SK-MEL-5 (cell line): ENCODE measurements at places on chromosomes 6 and 20. TPM values are rescaled to one million over a fixed set of nuclear protein-coding genes. Genes with fewer than 3 reads are reported as not detected.

Gene RHAG
- not detected in 2 replicates for total RNA-seq

Gene PI3
- 0.40 and 0.56 TPM in 2 replicates for total RNA-seq

Gene CTCFL
- 0.42 and 0.51 TPM in 2 replicates for total RNA-seq

Gene LHFPL5
- total RNA-seq: not detected in 2 replicates

Gene TCF15
- not detected in 2 replicates for total RNA-seq

- DNase-seq: no peak
Observed at GRCh38 chr6:36808634-36809033, 30.6 kb downstream of the CPNE5 start.

DNA sequence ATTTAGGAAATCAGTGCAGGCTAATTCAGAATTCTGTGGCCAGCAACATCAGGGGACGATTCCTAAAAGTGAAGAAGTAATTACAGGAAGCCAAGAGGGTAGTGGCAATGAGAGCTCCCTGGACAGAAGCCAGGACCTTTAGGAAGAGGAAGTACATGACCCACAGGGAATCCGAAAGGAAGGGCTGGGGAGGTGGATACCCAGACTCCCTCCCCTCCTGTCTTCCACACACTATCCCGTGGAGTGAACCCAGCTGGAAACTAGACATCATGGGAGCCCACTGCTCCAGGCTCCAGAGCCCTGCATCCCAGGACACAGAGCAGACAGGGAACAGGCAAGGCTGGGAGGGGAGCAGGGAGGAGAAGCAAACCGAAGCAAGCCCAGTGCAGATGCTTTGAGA lies 83.0 kb downstream of the SNX5 start:
- DNase-seq: peak; percentile 74

GRCh38 chr6:37987559-37987958 lies 168.0 kb downstream of the ZFAND3 start:
- DNase-seq: no peak

- DNase-seq: no peak
Observed at GRCh38 chr20:4161401-4162251, 146.3 kb upstream of the RNF24 start.

GRCh38 chr6:34890533-34890925 lies 1.5 kb downstream of the ANKS1A start:
- no peak for DNase-seq
